ENCODE measurements at places on chromosomes 7 and 10. TPM values are rescaled to one million over a fixed set of nuclear protein-coding genes. Genes with fewer than 3 reads are reported as not detected.

- no peak for DNase-seq
Observed at GRCh38 chr7:1931256-1931950, 261.3 kb downstream of the ELFN1 start.

DNA sequence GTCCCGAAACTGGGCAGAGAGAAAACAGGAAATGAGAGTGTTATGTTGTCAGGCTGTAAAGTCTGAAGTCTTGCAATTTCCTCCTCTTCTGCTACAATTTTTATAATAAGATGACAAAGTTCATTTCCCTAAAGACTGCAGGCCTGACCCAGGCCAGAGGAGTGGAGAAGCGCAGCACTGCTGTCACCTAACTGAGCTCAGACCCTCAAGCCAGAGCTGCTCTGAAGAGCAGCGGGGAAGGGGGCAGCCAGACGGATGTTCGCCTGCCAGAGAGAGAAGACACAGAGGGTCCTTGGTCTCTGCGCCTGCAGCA lies 12.6 kb upstream of the AOAH start:
- DNase-seq: no peak

GRCh38 chr7:27640884-27641574 lies 21.7 kb downstream of the HIBADH start:
- peak; percentile 68 for DNase-seq

DNA sequence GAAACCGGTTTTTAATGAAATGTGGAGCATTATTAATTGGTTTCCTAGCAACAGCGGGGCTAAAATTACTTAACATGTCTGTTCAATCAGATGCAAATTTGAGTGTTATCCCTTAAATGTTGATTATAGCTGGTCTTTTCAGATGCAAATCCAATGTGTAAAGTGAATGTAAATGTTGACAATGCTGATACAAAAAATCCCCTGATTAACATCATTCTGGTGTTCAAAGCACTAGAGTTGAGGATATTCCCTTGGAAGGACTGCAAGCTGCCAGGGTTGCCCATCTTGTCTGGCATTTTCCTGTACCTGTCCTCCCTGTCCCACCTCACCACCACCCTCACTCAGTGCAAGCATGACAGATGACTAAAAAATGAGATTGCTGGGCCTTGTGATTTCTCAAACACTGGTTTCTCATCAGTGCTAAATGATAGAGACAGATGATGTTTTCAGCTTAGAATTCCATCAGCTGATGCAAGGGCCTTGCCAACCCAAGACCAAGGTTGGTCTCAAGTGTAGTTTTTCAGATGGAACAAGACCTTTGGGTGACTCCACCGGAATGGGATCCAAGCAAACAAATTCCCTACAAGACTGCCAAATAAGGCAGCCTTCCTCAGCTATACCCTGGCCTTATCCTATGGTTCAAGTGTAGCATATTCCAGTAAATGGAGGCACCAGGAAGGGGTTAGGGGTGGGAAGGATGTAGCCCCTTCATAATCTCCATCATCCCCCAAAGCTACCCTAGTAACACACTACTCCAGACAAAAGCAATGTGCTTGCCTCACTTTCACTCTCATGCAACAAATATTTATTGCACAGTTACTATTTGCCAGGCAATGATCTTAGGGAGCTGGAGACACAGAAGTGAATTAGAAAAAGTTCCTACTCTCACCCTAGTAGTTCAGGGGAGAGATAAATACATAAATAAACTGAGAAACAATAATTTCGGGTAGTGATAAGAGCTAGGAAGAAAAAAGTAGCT lies 54.9 kb downstream of the JAZF1 start:
- no peak for DNase-seq

DNA sequence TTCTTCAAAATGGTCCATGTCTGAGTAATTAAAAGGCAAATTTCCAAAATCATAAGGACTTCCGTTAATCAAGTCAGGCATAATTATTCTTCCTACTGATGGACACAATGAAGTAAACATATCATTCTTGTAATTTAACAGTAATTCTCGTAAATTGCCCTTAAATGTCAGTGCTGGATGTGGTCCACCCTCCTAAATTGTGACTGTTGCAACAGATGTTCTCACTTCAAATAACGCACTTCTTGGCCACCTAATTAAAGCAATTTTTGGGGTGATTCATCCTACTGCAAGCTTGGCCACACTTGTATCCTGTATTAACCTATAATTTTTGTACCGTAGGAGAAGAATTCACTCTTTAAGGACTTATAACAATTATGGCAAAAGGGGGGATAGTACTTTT lies 1.9 kb downstream of the COL1A2 start:
- no peak for DNase-seq

- no peak for DNase-seq
Observed at GRCh38 chr7:29364661-29365060, 170.1 kb downstream of the CHN2 start.

DNA sequence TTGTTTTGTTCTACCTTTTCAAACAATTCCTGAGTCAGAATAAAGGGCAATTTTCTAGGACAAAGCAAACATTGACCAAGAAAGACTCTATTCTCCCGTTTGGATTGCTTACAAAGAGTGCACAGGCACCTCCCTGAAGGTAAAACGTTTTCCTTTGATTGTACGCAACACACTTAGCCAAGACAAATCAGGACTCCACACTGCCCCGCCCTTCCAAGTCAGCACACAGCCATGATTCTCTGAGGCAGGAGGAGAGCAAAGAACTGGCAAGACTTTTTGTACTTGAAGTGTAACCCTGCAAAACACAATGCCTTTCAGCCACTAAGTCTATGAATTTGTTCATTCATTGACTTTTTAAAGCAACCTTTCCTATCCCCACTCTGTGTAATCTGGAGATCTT lies 85.0 kb upstream of the FAM180A start:
- DNase-seq: no peak

DNA sequence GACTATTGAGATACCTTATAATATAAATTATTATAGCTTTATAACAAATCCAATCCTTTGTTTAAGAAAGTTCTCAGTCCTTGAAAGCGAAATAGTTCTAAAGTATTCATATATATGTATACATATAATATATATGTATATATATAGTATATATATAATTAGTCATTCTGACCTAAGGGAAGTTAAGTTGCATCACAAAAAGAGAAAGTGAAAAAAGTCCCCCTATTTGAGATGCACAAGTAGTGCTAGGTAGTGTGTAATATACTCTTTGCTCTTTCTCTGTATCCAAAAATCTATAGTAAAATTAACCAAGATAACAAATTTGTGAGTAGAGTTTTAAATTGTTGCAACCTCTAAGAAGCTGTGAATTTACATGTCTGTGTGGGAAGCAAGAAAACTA lies 13.3 kb upstream of the IFIT1B start:
- no peak for DNase-seq

Gene AFAP1L2
- 3.4 TPM for total RNA-seq

Gene GSAP
- total RNA-seq: 2.7 TPM

Gene TAS2R4
- 0.29 TPM for total RNA-seq
